ENCODE measurements at places on chromosomes 1 and 21.

GRCh38 chr1:159804924-159805323 is 2.8 kb downstream of the FCRL6 start:
- no peak for DNase-seq

- DNase-seq = no peak
Measured at GRCh38 chr1:155300024-155300423, 1.2 kb downstream of the PKLR start.

DNA sequence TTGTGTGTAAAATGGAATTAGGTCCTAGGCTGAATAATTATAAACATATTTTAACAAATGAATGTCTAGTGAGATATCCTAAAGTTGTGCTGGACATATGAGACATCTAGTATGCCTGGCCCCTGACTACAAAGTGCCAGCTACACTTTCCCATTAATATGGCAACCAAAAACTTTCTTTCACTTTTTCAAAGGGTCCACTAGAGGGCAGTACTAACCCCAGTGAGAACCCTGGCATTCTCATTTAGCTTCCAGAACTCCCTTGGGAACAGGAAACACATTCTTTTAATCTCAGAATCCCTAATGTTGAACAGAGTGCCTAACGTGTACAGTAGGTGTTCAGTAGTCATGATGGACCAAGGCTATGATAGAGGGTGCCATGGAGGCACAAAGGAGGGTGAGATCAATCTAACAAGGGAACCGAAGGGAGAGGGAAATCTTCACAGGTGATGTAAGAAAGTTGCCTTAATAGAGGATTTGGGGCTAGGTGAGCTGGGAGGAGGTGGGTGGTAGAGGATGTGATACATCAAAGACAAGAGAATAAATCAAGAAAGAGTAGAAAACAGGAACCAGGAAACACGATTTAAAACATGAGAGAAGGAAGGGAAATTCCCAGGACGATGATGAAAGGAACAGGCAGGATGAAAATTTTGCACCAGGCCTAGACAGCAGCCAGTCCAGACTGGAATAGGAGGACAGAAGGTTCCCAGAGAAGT is 41.6 kb downstream of the NSL1 start:
- DNase-seq = no peak

GRCh38 chr21:31957631-31958030 is 84.8 kb downstream of the HUNK start:
- no peak for DNase-seq

DNA sequence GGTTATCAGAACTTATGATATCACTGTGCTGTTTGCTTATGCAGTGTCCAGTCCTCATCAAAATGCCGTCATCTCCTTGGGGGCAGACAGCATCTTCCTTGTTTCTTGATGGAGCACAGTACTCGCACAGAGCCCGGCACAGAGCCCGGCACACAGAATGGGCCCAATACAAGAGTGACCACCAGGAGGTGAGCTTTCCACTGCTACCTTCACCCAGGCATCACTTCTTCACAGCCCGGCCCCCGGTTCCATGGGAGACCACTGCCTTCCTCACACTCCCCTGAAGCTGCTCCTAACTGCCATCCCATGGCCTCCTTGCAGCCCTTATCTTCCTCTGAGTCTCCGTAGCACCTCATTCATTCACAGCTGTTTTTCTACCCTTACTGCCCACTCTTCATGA is 94.0 kb downstream of the TNR start:
- DNase-seq = no peak

GRCh38 chr1:2486041-2486440 is 10.0 kb downstream of the PLCH2 start:
- no peak for DNase-seq

DNA sequence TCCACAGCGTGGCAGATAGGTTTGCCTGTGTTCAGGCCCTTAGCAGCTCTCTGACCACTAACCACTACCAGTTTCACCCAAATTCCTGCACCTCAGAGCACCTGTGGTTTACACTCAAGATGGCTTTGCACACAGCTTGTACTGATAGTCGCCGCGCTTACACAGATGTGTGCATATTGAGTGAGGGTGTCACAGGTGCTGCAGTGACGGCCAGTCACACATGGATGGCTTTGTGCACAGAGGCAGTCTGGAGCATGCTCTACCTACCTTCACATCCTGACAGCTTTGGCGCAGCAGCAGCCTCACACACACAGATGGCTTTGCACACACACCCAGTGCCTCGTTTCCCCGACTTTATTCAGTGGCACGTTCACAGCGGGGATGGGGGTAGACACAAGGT is 7.5 kb downstream of the DMAP1 start:
- DNase-seq = no peak

GRCh38 chr1:174953285-174954072 is 46.3 kb upstream of the CACYBP start:
- DNase-seq = no peak

Measured in H1 (cell line).